ENCODE measurements at places on chromosomes 1 and 21. TPM values are rescaled to one million over a fixed set of nuclear protein-coding genes. Genes with fewer than 3 reads are reported as not detected.

The TRABD2B gene
- not detected for total RNA-seq

The LCE1A gene
- not detected for total RNA-seq

The PPIAL4G gene
- not detected for total RNA-seq

The CRYAA gene
- not detected for total RNA-seq

The RIPPLY3 gene
- total RNA-seq = not detected

The C1QTNF12 gene
- 0.38 TPM for total RNA-seq

The OR10T2 gene
- not detected for total RNA-seq

The AQP10 gene
- not detected for total RNA-seq

The TNFRSF9 gene
- total RNA-seq = not detected

The L1TD1 gene
- total RNA-seq = 0.11 TPM

The HPDL gene
- 3.7 TPM for total RNA-seq

The RNU1-1 gene
- under 0.01 TPM for total RNA-seq

Data from GM23248 (cell line).